ENCODE measurements at places on chromosomes 6 and 20. TPM values are rescaled to one million over a fixed set of nuclear protein-coding genes. Genes with fewer than 3 reads are reported as not detected.

- peaks cover 31% of the 10 kb centered on the region for H3K4me1 ChIP-seq
- peak overlapping the region; percentile 62 for H3K4me3 ChIP-seq
- no peaks in the 10 kb centered on the region for H3K36me3 ChIP-seq
- H3K27me3 ChIP-seq, result no peaks in the 10 kb centered on the region
- H3K27ac ChIP-seq, result peak overlapping the region; percentile 38
Measured at GRCh38 chr6:144659202-144660182, 374.4 kb downstream of the UTRN start.

- H3K36me3 ChIP-seq, result no peaks in the 10 kb centered on the region
- H3K27ac ChIP-seq, result no peak overlapping the region
- no peak overlapping the region for H3K4me3 ChIP-seq
- peaks cover 3% of the 10 kb centered on the region for H3K4me1 ChIP-seq
- DNase-seq, result no peak
Measured at GRCh38 chr6:105164418-105164817, 15.4 kb downstream of the POPDC3 start.

The SLC35F1 gene
- 4.0 TPM for total RNA-seq

DNA sequence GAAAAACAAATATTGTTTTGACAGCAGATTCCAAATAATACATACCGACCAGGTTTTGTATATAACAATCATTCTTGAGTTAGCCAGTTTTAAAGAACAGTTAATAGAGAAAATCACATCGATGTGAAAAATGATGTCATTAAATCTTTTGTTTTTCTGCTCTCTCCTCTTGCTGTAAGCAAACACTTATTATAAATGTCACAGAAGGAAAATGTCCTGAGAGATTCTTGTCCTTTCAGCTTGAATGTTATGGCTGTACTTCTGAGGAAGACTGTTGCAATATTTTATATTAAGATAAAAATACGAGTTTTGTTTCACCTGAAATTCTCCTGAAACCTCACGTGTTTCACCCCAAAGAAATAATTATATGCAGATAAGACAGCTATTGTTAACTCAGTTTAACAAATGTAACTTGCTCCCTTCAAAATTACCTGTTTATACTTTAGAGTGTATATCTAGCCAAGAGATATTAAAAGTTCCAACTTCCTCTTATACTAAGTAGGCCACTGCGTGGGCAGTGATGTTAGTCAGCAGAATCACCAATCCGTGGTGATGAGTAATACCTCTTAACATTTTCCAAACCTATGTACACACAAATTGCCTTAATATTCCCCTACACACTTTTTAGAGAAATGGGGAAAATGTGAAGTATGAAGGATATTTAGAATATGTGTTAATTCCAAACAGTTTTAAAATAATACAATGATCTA, 1111.4 kb upstream of the CITED2 start:
- H3K4me3 ChIP-seq, result no peak overlapping the region
- peaks cover 17% of the 10 kb centered on the region for H3K36me3 ChIP-seq
- no peaks in the 10 kb centered on the region for H3K27me3 ChIP-seq
- DNase-seq, result no peak
- no peaks in the 10 kb centered on the region for H3K4me1 ChIP-seq

The DXO gene
- 22.9 TPM for total RNA-seq

GRCh38 chr20:33442136-33443005, 1.2 kb downstream of the SNTA1 start:
- DNase-seq, result no peak
- H3K4me1 ChIP-seq, result no peaks in the 10 kb centered on the region
- peaks cover 12% of the 10 kb centered on the region for H3K27me3 ChIP-seq

The HAO1 gene
- not detected for total RNA-seq
